Posterior cingulate gyrus (tissue), 11 donors: ENCODE measurements at places on chromosomes 6 and 20.

GRCh38 chr20:33013701-33014326 is 6.3 kb downstream of the BPIFB2 start:
- DNase-seq, result no peak

DNA sequence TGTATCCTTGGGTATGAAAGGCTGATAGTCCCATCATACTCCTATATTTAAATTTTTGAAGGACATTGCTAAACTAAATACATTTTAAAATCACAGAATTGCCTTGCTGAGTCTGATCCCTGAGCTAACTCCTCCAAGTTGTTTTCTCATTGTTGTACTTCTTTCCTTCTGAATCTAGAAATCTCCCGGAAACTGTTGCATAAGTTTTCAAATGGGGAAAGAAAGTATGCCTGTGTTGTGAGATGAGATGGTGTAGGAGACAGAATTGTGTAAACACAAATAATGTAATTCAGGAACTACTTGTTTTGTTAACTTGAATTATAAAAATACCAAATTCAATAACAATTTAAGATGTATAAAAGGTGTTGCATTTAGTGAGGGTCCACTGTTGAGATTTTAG is 7.3 kb downstream of the PNRC1 start:
- no peak for DNase-seq

GRCh38 chr6:82588020-82588419 is 224.4 kb downstream of the TPBG start:
- no peak for DNase-seq

- no peak for DNase-seq
These were observed 470.2 kb downstream of the ADGRB3 start for GRCh38 chr6:69105288-69105687.

DNA sequence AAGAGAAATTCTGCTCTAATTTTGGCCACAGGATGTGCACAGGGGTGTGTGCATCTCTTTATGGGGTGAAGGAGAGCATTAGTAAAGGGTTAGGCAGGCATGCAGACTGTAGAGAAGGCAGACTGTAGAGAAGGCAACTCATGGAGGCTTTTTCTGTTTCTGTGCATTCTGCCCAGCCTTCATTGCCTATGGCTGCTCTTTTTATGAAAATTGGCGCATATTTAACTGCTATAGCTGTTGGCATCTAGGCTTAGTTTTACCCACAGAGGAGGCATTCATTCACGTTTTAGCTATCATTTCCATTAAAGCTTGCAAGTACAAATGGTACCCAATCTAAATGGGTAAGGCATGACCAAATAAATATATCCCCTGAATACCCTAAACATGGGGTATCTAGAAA is 286.8 kb upstream of the ID4 start:
- no peak for DNase-seq

DNA sequence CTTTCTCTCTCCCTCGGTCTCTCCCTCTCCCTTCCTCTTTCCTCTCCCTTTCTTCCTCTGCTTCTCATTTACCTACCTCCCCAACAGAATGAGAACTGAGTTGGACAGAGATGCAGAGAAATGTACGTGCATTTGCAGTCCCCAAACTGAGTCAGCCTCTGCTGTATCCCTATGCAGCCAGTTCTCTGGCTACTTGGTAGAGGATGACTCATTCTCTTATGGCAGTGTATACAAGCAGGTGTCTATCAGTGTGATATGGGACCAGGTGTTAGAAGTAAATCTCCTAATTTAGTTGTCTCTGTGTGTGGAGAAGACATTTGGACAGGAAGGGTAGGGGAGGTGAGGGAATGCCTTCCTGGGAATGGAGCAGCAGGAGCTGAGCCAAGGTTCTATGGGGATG is 470.8 kb downstream of the CD109 start:
- DNase-seq, result no peak

- no peak for DNase-seq
These were observed 89.9 kb downstream of the FIG4 start for GRCh38 chr6:109781001-109781400.

GRCh38 chr20:58714340-58714922 is 21.8 kb downstream of the NPEPL1 start:
- DNase-seq, result no peak

- no peak for DNase-seq
These were observed 31.0 kb downstream of the GLO1 start for GRCh38 chr6:38671885-38672467.

DNA sequence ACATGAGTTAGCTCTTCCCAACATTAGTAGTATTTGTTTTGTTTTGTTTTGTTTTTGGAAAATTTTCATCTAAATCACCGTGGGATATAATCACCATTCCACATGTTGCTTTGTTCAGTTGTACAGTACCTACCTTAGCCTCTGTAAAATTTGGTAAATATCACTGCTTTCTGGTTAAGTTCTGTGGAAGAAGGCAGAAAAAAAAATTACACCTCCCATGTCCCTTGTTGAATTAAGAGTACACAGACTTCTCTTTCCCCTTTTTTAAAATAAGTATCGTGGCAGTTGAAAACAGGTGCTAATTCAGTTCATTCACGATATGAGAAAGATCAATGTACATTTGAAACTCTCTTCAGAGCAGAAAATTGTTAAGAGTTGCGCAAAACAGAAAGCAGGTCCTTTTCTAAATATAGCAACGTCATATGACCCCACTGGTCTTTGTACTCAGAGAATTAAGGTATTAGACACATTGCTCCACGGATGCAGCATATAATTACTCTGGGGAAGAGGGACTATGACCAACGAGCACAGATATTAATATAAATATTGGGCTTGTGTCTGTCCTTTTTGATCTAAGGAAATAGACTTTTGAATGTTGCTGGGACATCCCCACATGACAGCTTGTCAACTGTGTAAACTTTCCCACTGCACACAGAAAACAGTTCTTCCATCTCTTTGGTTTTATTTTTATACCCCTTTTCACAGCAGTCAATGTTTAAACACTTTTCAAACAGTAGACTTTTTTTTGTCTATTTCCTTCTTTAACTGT is 58.6 kb upstream of the ZNF217 start:
- no peak for DNase-seq

GRCh38 chr6:105952772-105953690 is 133.1 kb upstream of the PRDM1 start:
- no peak for DNase-seq

GRCh38 chr6:157747370-157747769 is 75.7 kb upstream of the SNX9 start:
- no peak for DNase-seq

GRCh38 chr6:108763931-108764579 is 84.2 kb upstream of the ARMC2 start:
- DNase-seq, result no peak

- no peak for DNase-seq
These were observed 348.1 kb downstream of the CDC5L start for GRCh38 chr6:44735630-44735963.

GRCh38 chr20:33709905-33710541 is 10.1 kb downstream of the PXMP4 start:
- DNase-seq, result peak; percentile 20

DNA sequence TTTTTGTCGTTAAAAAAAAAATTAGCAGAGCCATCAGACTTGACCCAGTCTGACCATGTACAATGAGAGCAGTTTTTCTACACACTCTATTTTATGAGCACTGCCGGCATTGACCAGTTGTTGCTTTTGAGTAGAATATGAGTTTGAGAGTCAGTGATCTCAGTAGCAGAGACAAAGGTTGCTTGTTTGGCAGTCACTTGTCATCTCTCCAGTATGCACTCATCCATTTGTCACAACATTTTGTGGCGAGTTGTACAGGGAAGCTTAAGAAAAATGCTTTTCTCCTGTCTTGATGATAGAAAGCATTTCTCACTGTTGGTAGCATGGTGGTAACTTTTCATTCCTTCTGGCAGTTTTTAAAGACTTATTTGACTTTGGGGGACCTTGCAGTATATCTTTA is 159.9 kb downstream of the MMS22L start:
- DNase-seq, result no peak

DNA sequence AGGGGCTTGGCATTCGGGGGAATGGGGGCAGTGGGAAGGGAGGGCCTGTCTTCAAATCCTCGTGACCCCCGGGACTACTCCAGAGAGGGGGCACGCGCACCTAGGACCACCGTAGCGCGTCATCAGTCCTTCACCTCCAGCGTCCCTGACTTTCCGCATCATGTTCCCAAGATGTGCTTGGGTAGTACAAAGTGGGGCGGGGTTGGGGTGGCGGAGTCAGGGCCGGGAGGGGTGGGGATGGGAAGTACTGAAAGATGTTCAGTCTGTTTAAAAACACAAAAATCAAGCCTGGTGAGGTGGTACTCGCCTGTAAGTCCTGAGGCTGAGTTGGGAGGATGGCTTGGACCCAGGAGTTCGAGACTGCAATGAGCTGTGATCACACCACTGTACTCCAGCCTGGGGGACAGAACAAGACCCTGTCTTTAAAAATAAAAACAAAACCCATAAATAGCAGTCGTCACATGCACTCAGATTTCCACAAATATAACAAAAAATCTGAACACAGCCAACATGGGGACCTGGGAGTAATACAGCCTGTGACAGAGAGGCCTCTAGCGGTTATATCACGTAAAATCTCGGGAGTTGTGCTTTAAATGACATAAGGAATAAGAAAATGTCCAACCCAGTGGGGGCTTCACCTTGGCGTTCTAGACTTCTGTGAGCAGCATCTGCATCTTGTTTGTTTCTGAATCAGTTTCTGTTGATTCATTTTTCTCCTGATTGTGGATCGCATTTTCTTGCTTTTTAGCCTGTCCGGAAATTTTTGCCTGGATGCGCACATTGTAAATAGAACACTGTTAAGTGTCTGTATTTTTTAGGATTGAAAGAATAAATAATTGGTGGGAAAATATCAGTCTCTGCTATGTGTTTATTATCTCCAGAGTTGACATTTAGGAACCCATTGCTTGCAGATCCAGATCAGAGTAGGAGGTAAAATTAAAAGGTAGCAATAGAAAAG is 698 bp upstream of the LRP11 start:
- peak; percentile 38 for DNase-seq

DNA sequence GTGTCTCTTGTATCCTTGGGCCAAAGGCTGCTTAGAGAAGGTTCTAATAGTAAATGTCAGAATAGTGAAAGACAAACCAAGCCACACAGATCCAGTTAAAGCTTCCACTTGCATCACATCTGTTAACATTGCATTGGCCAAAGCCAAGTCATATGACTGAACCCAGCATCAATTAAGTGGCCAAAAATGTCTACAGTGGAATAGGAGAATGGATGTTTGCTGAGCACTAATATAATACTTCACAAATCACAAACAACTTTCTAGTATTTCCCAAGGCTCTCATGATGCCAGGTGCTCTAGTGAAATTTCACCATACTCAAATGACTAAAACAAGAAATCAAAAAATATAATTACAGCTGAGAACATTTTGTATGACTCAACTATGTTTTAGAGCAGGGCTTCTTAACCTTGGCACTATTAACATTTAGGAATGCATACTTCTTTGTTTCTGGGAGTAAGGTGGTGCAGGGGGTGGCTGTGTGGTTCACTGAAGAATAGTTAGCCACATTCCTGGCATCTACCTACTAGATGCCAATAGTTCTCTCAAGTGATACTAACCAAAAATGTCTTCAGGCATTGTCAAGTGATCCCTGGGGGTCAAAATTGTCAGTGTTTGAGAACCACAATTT is 148.0 kb upstream of the SPTLC3 start:
- no peak for DNase-seq

GRCh38 chr6:56520218-56520617 is 122.5 kb downstream of the DST start:
- DNase-seq, result no peak

GRCh38 chr6:169529931-169530751 is 171.7 kb downstream of the WDR27 start:
- no peak for DNase-seq

GRCh38 chr20:62360854-62361798 is 6.0 kb downstream of the LAMA5 start:
- peak; percentile 79 for DNase-seq

DNA sequence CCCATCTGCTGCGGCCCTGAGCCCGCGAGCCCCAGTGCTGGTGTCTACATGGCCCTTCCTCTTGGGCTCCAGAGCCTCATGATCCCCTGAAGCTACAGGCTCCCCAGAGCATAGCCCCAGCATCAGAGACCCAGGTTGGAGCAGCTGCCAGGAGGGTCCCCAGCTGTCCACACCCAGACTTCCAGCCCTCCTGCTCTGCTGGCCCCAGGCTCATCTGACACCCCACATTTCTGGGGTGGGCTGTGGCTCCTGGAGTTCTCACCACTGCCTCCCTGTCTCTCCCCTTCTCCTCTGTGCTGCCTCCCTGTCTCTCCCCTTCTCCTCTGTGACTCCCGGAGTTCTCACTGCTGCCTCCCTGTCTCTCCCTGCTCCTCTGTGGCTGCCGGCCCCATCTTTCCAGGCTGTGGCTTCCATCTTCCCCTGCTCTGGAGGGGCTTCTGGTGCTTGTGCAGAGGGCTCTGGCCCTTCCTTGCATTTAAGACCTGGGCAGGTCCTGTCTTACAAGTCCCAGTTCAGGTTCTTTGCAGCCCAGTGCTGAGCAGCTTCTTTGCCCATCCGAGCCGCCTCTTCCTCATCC is 108.1 kb downstream of the ERMARD start:
- peak; percentile 37 for DNase-seq

- DNase-seq, result peak; percentile 83
These were observed 26.9 kb downstream of the RRAGD start for GRCh38 chr6:89385156-89385667.

- no peak for DNase-seq
These were observed 1.4 kb downstream of the C6orf15 start for GRCh38 chr6:31110825-31111582.

GRCh38 chr20:13839421-13840092 is 54.7 kb downstream of the NDUFAF5 start:
- DNase-seq, result no peak

DNA sequence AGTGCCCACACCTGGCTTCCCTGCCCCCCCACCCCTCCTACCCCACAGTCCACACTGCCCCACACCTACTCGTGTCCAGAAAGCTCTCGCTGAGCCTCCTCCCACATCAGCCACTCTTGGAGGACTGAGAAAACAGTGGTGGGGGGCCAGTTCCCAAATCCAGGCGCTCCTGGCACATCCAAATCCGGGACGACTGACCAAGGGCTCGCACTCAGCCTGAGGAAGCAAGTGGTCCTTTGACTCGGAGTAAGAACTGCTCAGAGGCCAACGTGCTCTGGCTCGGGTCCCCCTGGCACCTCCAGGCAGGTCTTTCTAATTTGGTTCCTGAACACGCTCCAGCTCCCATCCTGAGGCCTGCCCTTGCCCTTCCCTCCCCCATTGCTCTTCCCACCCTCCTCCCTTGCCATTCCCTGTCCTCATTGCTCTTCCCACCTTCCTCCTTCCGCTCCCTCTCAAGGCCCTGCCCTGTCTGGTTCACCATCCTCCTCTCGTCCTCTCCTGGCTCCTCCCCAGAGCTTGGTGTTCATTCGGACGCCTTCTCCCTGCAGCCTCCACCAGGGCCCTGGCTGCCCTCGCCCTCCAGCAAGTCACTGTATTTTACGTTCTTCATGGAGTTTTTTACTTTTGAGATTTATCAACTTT is 83.6 kb downstream of the THBS2 start:
- DNase-seq, result no peak

DNA sequence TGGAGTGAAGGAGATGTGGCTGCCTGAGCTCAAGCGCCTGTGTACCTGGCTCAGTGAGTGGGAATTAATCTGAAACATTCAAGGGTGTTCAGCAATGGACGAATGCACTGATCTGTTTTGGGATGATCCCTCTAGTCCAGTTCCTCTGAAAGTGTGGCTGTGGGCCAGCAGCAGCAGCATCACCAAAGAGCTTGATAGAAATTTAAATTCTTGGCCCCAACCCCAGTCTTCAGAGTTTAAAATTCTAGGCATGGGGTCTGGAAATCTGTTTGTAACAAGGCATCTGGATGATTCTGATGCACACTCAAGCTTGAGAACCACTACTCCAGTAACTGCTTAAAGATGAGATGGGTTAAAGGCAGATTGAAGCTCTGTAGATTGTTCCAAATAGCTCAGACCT is 59.2 kb downstream of the STMND1 start:
- DNase-seq, result no peak

GRCh38 chr6:154292066-154292465 is 64.5 kb downstream of the IPCEF1 start:
- DNase-seq, result no peak
